Posterior vena cava (tissue), 2 donors: ENCODE measurements at places on chromosomes 3 and 15.

DNA sequence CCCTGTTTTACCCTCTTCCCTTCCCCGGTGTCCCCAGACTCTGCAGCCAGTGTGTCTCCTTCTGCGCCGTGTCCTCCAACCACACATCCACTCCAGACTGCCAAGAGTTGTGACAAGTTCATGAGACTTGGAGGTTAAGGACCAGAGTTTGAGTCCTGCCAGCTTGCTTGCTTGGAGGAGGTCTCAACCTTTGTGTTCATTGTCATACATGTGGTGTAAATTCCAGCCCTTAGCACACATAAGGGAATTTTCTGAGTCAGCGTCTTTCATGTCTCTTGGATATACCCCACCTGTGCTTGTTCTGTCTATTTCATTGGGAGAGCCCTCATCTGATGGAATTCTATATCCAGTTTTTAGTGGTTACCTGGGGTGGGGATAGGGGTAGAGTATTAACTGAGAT, 13.3 kb downstream of the CORO2B start:
- no peak for DNase-seq

DNA sequence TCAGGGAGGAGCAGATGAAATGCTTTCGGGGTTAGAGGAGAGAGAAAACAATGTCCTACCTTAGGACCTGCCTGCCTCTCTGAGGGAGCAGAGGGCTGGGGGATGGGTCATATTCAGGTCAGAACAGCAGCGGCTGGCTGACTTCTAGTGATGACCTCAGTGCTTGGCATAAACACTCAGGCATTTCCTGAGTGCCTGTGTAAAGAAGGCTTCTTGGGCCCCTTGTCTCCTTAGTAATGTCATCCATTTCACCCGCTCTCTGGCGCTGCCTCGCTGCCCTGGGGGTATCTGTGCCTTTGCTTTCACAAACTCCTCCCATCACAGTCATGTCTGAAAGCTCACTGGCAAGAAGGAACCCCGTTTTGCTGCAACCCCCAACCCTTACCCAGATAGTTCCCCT, 82.9 kb upstream of the GSK3B start:
- DNase-seq, result no peak

DNA sequence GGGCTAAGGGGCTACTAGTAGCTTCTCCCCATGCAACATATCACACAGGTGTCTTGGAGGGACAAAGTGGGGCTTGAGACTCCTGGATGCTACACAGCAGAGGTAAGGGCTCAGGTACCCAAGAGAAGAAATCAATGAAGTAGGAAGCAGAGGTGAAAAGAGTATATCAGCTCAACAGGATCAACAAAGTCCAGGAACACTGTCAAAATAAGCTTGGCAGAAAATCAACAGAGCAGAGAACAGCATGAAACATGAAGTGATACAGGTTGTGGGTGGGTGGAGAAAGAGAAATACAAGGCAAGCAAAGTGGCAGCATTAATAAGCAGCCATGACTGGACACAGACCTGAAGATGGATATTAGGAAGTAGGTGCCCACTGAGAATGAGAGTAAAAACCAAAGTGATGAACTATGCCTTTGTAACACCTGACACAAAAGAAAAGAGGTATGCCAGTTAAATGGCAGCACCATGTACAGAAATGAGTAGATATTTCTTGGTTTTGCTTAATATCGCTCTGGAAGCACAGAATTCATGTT, 637.4 kb downstream of the FHIT start:
- DNase-seq, result no peak

- DNase-seq, result no peak
Observed at GRCh38 chr3:120067083-120067482, 27.2 kb downstream of the GSK3B start.

DNA sequence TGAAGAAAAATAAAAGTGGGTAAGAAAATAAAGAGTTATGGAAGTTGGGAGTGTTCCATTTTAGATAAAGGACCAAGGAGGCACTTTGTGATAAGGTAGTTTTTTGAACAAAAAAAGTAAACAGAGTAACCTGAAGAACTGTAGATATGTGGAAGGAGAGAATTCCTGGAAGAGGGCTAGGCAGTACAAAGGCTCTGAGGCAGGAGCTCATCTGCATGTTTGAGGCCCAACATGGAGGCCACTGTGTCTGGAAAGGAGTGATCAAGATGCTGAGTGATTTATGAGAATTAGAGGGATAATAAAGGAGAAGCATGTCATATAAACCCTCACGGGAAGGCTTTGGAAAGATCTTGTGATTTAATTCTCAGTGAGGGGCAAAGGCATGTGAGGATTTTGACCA, 126.5 kb downstream of the DTWD1 start:
- no peak for DNase-seq

- DNase-seq, result no peak
Observed at GRCh38 chr3:161305095-161305991, 66.0 kb downstream of the SPTSSB start.

DNA sequence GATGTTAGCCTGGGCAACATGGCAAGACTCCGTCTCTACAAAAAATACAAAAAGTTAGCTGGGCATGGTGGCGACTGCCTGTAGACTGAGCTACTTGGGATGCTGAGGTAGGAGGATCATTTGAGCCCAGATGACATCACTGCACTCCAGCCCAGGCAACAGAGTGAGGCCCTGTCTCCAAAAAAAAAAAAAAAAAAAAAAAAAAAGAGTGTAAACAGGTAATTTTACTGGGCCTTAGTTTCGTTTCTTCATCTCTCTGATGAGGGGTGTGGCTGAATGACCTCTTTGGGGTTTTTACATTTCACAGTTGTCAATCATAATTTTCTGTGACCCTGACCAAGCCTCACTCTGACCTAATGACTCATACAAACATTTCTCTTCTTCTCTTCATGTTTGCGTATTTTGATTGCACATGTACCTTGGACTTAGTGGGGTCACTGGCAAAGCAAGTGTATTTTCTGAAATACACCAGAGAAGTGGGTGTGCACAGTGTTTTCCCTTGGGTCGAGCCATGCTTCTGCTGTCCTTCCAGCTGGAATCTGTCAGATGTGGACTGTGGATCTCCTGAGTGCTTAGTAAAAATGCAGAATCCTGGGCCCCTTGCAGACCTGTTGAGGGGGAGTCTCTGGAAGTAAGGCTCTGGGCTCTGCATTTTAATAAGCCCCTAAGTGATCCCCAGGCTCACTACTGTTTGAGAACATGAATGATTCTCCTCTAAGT, 140.5 kb downstream of the FNDC3B start:
- no peak for DNase-seq

- no peak for DNase-seq
Observed at GRCh38 chr3:8619548-8619947, 25.1 kb downstream of the SSUH2 start.

DNA sequence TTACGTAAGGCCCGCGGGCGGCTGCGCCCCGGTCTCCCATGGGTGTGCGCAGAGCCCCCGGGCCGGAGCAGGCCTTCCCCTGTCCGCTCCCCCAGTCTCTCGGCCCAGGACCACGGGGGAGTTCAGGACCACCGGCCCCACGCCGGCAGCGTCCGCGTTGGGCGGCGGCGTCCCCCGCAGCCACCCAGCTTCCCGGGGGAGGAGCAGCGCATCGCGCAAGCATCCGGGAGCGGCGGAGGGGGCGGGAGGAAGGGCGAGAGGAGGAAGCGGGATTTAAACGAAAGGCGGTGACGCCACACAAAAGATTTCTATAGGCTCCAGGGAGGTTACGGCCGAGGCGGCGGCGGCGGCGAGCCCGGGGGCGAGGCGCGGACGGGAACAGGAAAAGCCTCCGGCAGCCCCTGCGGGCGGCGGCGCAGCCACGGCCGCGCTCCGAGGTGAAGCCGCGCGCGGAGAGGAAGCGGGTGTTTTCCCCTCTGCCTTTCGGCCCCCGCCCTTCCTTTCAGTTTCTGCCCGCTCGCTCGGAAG, at the start of gene TLNRD1:
TSS of gene TLNRD1 (plus strand) at position 300 of the 528 bp plus-strand sequence. CDS start 1,349 bp downstream, outside the sequence.
- peak; percentile 97 for DNase-seq

DNA sequence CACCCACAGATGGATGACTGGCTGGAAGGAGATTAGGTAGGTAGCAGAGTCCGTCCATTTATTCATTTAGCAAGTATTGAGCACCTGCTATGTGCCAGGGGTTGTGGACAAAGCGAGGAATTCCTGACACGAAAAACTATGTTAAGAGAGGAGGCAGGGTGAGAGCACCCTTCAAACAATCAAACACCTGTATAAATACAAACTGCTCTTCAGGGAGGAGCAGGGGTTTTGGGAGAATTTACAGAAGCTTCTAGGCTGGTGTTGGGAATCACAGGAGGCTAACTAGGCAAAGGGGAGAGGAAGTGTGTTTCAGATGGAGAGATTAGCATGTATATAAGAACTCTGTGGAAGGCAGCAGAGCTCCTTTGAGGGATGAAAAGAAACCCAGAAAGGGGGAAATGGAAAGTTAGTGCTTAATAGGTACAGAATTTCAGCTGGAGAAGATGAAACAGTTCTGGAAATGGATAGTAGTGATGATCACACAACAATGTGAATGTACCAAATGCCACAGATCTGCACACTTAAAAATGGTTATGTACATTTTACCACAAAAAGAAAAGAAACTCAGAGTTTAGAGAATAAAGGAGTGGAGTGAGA, 805 bp upstream of the SEC22C start:
- DNase-seq, result no peak

DNA sequence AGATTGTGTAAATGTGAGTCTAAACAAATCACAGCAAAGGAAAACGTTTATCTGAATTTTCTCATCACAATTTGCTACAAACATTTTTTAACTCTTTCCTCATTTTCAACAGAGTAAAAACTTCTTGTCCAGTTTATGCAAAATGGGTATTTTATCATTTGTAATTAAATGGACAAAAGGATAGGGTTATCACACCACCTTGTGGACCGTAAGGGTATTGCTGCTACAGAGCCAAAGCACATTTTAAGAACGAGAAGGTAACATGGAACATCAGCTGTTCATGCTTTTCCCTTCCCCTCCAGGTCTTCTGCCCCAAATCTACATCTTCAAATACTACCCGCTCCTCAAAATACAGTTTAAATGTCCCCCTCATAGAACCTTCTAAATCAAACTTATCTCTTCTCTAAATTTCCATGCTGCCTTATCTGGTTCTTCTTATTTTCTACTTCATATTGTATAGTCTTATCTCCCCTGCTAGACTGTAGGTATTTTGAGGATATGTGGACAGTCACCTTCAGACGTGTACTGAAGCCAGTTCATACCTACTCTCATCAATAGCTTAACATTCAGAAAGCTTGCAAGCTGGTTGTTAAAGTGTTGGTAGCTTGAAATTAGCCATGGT, 12.8 kb upstream of the SETMAR start:
- DNase-seq, result no peak

DNA sequence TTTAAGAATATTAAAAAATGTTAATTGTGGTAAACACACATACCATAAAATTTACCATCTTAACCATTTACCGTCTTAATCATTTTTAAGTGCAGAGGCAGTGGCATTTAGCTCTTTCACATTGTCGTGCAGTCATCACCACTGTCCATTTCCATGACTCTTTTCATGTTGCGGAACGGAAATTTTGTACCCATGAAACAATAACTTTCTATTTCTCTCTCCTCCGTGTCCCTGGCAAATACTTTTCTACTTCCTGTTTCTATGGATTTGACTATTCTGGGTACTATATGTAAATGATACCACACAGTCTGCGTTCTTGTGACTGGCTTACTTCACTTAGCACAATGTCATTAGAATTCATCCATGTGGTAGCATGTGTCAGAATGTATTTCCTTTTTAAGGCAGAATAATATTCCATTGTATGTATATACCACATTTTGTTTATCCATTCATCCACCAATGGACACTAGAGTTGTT, 27.9 kb downstream of the AKAP13 start:
- DNase-seq, result no peak

- no peak for DNase-seq
Observed at GRCh38 chr3:6935970-6936369, 75.1 kb downstream of the GRM7 start.

DNA sequence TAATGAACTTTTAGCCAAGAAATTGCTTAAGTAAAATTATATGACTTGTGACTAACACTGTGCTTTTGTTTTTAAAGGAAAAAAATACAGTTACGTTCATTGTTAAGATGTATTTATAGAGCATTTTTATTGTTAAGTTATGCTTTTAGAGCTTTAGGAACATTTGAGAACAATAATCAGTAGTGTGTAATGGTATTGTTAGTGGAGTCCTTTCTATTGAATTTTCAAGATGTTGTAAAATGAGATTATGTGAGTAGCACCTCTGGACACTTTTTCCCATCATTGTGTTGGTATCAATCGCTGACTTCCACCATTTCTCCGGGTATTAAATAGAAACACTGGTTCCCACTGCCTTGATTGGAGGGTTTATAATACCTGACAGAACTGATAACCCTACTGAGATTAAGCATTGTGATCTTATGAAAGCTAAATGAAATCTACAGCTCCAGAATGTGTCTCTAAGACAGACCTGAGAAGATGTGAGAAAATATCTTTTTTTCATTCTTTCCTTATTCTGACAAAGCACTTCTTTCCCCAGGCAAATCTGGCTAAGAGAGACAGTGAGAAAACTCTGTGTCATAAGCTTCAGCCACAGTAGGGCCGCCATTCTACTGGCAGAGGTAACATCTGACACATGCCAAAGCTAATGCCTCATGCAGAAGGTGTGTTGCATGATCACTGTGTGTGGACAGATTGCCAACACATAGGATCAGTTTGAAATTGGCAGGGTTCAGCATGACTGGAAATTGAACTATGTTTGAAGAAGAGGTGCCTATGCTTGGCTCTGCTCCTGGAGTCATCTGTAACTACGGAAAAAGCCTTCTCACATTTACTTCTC, 610.8 kb downstream of the MECOM start:
- DNase-seq, result no peak

GRCh38 chr3:12662593-12663400, 1.1 kb downstream of the RAF1 start:
- DNase-seq, result peak; percentile 80

- no peak for DNase-seq
Observed at GRCh38 chr3:70383360-70383831, 71.0 kb upstream of the MDFIC2 start.

DNA sequence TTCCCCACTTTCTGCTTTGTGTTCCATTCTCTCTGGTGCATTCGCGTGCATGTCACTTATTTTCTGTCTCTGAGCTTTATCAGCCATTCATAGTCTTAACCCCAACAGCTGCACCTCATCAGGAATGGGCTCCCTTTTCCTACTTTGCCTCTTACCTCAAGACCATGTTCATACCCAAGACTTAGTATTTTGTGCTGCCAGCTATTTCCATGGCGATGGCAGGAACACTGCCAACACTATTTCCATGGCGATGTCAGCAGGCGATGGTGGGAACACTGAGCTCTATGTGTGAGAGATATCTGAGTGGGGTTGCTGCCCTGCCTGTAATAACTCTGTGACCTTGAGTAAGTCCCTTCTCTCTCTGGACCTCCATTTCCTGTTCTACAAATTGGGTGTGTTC, 5.5 kb downstream of the ZNF35 start:
- DNase-seq, result no peak

GRCh38 chr3:57961177-57961827, 46.9 kb upstream of the FLNB start:
- no peak for DNase-seq

- no peak for DNase-seq
Observed at GRCh38 chr3:99659032-99659431, 20.6 kb downstream of the COL8A1 start.

DNA sequence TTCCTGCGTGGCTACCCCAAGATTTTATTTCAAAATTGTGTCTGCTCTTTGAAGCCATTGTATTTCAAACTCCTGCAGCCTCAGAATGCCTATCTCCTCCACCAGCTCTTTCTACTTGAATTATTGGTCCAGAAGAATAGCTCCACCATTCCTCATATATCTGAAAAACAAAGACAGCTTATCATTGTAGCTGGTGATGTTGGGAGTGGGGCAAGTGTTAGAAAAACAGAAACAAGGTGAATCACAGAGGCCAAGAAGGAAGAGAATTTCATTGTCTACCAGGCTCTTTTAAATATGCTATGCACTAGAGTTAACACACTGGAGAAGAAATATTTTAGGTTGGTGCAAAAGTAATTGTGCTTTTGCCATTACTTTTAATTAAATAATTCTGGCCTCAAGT, 307.9 kb upstream of the ROPN1 start:
- DNase-seq, result no peak
